Inflammatory macrophage treated with lipopolysaccharide for 1 hour (primary cell): ENCODE measurements at places on chromosomes 7 and 10.

GRCh38 chr10:129445436-129446182 lies 21.4 kb upstream of the MGMT start:
- DNase-seq, result no peak

DNA sequence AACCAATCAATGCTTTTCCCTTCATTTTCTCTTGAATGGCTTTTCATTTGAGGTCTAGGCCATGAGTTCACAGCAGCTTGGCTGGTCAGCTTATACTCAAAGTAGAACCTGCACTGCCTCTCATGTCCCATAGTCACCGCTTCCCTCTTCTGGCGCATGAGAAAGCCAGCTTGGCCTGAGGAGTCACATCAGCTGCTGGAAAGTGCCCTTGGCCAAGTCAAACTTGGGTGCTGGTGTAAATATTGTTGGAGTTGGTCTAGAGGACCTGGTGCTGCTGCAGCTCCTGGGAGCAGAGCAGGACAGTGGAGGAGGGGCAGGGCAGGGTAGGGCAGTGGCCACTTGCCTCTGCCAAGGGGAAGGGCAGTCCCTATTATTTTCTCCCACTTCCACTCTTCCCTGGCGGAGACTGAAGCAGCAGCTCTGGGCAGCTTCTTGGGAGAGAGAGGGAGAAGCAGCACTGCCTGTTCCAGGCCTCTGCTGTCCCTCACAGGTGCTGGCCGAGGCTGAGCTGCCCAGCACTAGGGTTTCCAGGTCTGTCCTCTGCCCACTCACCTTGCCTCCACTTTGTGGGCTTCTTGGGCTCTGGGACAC lies 12.8 kb downstream of the UBE2D4 start:
- no peak for DNase-seq

GRCh38 chr7:155306673-155307470 lies 9.2 kb downstream of the INSIG1 start:
- no peak for DNase-seq

DNA sequence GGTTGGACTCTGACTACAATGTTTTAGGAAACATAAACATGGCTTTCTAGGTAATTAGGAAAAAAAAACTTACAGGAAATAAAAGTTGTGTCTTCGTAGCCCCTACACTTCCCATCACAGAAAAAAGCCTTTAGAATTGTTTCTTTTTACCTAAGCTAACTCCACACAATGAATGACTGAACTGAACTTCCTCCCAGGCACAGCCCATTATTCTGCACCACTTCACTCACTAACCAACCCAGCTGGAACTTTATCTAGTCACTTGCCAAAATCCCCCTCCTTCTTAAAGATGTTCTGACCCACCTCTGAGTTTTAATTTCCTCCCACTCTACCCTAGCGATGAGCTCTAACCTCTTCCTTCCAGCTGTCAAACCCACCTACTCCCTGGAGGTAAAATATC lies 91.7 kb upstream of the MEOX2 start:
- no peak for DNase-seq

GRCh38 chr10:103714232-103714891 lies 141.0 kb downstream of the SH3PXD2A start:
- DNase-seq, result no peak

- peak; percentile 33 for DNase-seq
These were observed 12.0 kb upstream of the KLHL7 start for GRCh38 chr7:23093546-23093945.

GRCh38 chr10:113044016-113044755 lies 94.1 kb downstream of the TCF7L2 start:
- DNase-seq, result peak; percentile 92

DNA sequence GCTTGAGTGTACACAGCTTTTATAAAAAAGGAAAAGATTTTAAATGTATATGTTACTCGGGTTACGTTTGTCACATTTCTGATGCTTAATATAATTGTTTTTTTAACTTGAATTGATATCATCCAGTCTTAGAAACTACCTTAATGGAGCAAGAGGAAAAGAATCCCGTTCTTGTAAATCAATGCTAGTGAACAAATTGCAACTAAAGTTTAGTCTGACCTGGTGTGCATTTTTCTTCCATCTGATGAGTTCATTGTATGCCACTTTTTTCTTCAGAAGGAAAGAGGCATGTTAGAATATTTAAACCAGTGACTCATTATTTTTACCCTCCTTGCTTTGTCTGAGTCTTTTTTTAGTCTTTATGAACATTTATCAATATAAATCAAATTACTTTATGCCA lies 34.7 kb downstream of the NET1 start:
- DNase-seq, result no peak

- no peak for DNase-seq
These were observed 1409.1 kb upstream of the CELF2 start for GRCh38 chr10:9608602-9609001.

- peak; percentile 6 for DNase-seq
These were observed 10.2 kb upstream of the SDHAF3 start for GRCh38 chr7:97107192-97107800.

DNA sequence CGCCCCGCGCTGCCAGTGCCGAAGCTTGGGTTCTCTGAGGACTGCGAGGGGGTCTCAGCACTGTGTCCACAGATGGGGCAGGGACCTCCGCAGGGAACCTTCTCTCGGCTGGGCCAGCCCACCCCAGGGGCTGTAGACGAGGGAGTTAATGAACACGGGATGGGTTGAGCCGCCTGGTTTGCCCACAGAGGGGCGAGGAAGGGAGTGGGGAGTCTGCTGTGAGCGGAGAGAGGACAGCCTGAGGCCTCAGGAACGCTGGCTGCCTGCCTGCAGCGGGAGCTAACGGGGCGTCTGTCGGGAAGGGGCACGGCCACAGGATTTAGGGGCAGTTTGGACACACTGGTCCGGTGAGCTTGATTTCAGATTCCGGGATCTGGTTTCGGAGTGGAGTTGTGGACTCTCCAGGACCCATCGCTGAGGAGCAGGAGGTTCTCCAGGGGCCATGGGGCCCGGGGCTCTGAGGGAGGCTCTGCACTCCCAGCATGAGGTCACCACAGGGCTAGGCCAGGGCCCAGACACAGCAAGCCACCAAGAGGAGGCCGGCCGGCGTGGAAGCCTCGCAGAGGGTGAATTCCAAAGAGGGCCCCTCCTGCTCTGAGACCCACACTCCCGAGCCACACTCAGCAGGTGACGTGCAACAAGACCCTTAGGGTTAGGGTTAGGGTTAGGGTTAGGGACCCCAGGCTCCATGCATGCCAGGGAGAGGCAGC lies 19.0 kb upstream of the FAM20C start:
- no peak for DNase-seq

DNA sequence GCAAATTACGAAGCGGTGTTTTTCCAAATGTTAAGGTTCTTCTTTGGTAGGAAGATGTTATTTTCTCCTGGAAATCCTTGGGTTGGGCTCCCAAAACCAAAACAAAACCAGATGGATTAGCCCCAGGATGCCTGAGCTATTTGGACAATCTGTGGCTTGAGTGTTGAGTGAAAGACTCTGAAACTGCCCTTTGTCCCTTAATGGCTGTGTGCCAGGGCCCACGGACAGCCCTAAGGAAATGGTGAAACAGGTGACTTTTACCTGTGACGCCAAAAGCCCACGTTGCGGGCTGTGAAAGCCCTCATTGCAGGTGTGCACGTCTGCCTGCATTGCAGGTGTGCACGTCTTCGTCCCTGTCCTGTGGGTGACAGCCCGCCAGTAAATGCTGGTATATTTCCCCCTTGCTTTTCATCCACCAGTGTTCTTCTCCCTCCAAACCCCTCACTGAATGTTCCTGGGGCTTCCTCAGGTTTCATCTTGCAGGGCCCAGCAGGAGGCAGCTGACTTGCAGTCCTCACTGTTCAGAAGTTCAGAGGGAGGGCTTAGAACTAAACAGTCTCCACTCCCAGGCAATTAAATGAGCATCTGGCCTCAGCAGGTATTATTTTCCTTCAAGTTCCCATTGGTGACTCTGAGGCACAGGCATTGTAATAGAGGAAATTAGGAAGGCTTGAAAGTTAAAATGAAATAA lies 10.7 kb downstream of the PFKP start:
- no peak for DNase-seq

GRCh38 chr7:87564296-87564963 lies 36.3 kb downstream of the ABCB1 start:
- DNase-seq, result peak; percentile 19

DNA sequence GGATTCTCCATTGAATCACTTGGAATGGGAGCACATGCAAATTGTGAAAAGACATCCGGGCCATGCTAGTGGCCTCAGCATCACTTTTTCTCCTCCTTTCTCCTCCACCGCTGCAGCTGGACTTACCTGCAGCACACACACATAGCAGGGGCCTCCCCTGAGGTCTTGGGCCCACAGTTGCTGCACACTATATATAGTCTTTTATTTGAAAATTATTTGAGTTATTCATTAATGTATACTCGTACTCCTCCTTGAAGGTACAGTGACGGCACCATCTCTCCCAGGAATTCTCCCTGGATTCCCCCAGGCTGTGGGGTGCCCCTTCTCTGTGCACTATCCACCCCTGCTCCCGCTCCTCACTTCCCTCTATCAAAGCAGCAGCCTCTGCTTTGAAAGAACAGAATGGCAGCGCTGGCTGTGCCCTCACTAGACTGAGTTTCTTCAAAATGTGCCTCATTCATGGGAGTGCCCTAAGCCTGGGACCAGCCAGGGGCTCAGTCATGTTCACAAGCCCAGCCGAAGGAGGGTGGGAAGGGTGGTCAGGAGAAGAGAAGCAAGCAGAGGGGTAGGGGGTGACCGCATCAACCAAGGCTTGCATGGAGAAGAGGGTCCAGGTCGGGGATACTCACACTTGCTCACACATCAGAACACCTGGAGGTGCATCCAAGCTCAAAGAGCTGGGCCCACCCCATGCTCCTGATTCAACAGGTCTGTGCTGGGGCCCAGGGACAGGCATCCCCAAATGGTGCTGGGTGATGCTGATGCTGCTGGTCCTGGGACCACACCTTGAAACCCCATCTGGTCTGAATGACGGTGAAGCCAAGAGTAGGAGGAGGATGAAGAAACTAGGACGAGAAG lies 156.2 kb upstream of the ZMIZ1 start:
- no peak for DNase-seq

- no peak for DNase-seq
These were observed 473.0 kb upstream of the KLF6 start for GRCh38 chr10:4257939-4258465.

DNA sequence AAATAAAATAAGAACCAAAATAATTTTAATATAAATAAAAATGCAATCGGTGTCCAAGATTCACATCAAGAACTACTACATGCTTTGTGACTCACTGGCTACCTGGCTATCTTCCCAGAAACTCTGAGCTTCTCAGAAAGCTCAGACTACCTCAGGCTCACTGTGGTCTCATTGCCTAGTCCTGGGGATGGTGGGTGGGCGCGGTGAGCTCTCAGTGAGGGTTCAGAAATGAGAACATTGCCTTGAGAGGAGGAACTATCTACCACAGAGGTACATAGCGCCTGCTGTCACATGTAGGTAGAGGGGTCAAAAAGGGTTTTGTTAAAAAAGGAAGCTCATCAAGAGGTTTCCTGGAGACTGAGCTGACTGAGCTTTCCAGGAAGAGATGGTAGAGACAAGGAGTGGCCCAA lies 108.0 kb downstream of the WDFY4 start:
- DNase-seq, result no peak

DNA sequence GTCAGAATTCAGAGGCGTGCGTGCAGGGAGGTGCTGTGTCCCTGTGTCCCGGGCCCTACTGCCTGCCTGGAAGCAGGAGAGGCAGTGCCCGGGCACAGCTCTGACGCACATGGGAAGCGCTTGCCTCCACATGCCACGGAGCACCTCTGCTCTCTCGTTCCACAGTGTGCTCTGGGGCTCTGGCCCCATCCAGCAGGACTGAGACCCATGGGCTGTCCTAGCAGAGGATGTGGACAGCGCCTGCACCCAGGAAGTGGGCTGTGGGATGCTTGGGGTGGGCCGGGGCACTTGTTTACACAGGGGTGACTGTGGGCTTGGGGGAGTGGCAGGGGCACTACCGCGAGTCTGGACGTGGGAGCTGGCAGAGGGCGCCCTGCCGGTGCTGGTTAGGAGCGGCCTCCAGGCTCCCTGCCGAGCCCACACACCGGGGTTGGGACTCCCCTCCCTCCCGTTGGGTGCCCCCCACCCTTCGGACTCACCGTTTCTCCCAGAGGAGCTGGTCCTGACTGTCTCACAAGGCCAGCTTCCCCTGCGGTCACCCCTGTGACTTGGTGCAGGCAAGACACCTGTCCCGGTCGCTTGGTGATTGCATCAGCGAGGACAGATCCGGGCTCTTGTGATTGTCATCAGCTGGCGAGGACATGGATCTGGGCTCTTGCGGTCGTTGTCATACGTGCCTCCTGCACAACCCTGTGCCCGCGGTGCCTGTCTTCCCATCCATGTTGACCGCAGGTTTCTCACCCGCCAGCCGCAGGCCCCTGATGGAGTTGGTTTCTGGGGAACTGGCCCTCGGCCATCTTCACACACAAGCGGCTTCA lies 83.1 kb downstream of the NKX6-2 start:
- no peak for DNase-seq

DNA sequence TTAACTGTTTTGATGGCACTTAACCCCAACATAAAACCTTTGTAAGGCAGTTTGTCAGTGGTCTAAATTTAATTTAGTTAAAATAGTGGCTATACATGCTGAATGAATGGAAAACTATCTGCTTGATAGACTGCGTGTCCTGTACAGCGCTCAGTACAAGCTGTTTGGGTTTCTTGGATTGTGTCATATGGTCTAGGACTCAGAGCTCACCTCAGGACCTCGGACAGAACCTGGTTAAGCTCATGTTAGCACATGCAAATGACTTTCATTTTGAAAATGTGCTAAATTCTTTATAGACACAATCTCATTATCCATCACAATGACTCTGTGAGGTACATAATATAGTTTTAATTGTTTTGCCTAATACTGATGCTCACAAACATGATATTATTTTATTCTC lies 55.7 kb upstream of the RELN start:
- no peak for DNase-seq

- no peak for DNase-seq
These were observed 13.3 kb downstream of the MAP3K8 start for GRCh38 chr10:30447125-30447799.

- no peak for DNase-seq
These were observed 18.4 kb upstream of the DIP2C start for GRCh38 chr10:707861-708260.

DNA sequence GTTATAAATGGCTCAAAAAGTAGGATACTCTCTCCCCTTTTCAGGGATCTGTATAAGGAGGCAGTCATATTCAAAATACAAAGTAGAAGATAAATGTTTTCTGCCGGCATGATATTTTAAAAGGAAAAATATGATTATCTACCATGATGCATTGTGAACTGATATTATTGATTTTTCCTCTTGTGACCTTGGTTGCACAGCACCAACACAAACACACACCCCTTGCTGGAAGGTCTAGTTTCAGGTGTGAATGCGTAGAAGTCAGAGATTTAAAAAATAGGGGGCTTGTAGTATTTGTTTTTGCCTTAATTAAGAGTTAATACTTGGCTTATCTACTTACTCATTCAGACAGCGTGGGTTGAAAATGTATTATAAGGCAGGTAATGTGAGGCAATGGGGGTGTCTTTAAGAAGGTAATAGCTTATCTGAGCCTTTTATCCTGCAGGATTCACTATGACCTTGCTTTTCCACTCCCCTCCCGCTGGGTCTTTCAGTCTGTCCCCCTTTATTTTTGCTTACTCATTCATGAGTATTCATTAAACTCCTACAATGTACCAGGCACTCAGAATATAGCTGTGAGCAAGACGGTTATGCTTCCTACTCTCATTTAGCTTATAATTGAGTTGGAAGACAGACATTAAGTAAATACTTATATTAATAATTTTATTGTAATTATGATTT lies 390.6 kb downstream of the SDK1 start:
- DNase-seq, result no peak
